ENCODE measurements at places on chromosomes 7 and 10. TPM values are rescaled to one million over a fixed set of nuclear protein-coding genes. Genes with fewer than 3 reads are reported as not detected.

CLDN3 gene
- total RNA-seq = 11.0 TPM

ZP3 gene
- 0.32 TPM for total RNA-seq

ELN gene
- total RNA-seq = 0.77 TPM

OR2A7 gene
- not detected for total RNA-seq

PLXDC2 gene
- total RNA-seq = 22.6 TPM

HSPA12A gene
- total RNA-seq = 6.4 TPM

SMIM30 gene
- total RNA-seq = 115 TPM

AMPH gene
- 0.32 TPM for total RNA-seq

SPOCK2 gene
- 1.3 TPM for total RNA-seq

GRIFIN gene
- total RNA-seq = not detected

CEP41 gene
- total RNA-seq = 10.7 TPM

CPXM2 gene
- total RNA-seq = 1.2 TPM

Data from cardiac muscle cell (in vitro differentiated cells and primary cell).